NCI-H82 (cell line): ENCODE measurements at places on chromosomes 4 and X.

- DNase-seq: no peak
These were observed 51.9 kb upstream of the DHRSX start for GRCh38 chrX:2552621-2553201.

GRCh38 chrX:155022585-155022984 lies at the start of gene F8:
Gene F8, minus strand, starts transcription at chrX:155022723. Its CDS starts 171 bp downstream, at chrX:155022552.
- no peak for DNase-seq

- DNase-seq: no peak
These were observed 49.5 kb downstream of the USP53 start for GRCh38 chr4:119261986-119262385.

- DNase-seq: no peak
These were observed 27.1 kb downstream of the CENPE start for GRCh38 chr4:103171006-103171405.

GRCh38 chr4:56622176-56622575 lies 58.9 kb downstream of the HOPX start:
- DNase-seq: no peak

DNA sequence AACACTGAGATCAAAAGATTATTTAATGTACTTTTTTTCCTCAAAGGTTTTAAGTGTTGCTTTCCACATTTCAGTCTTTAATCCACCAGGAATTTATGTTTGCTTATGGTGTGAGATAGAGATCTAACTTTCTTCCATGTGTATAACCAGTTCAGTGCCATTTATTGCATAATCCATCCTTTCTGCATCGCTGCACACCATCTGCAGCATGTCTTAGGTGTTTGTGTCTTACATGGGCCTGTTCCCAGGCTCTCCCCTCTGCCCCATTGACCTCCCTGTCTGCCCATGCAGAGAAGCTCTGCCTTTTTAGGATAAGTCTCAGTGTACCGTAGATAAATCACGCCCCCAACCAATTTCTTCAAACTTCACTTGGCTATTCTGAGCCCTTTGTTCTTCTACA lies 30.3 kb downstream of the NSDHL start:
- peak; percentile 57 for DNase-seq

GRCh38 chr4:38138363-38138762 lies 178.2 kb downstream of the PTTG2 start:
- no peak for DNase-seq

DNA sequence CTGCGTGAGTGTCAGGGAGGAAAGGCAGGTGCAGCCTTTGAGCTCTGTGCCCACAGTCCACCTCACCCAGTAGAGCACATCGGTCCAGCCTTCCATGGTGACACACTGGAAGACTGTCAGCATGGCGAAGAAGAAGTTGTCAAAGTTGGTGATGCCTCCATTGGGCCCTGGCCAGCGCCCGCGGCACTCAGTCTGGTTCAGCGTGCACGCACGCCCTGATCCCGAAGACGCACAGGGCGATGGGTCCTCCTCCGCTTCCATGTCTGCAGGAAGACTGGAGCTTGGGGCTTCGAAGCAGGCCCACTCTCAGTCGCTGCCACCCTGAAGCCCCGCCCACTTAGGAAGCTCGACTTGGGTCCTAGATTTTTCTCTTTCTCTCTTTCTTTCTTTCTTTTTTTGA lies 5.0 kb downstream of the CACNA1F start:
- no peak for DNase-seq

DNA sequence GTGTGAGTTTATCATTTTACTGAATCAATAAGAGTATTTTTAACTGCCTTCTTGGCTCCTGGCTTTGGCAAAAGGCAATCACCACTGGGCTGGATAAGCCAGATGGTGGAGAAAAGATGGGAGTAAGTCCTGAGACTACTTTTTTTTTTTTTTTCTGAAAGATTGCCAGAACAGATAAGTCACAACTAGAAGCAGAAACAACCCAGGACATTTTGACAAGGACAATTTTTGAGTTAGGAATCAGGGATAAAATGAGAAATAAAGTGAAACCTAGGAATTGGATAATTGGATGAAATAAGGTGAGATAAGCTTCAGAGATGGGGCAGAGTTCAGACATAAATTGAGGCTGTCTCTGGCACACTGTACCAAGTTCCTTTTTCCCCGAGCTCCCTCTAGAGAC lies 471.0 kb downstream of the KLHL13 start:
- peak; percentile 27 for DNase-seq

DNA sequence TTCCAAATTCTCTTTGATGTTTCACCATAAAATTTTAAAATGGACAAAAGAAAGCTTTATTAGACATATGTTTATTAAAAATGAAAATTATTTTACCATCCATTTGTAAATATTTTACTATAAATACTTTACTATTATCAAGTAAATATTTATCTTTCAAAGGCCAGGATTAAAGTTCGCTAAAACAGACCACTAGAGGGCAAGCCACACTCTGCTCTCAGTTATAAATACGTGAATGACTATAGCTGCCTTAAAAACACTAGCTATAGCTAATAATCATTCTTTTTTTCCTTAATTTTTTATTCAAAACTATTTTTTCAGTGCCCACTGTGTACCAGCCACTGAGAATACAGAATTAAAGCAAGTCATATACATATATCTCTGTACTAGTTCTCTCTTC lies 38.6 kb downstream of the UNC5C start:
- peak; percentile 45 for DNase-seq

DNA sequence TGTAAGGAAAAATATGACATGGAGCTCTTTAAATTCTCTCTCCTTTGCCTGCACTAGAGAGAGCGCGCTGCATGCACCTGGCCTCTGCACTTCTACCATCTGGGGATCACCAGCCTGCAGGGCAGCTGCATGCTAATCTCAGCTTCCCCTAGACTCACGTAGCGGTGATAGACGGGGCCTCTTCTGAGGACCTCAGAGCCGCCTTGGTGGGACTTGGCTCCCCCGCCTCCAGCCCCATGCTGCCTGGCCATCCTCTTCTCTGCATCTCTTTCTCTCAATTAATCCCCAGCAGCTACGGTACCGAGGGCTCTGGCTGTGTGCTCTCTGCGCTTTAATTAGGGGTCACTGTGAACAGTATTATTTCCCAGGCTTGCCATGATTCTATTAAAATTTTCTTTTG lies 52.8 kb upstream of the PSAPL1 start:
- DNase-seq: peak; percentile 81

DNA sequence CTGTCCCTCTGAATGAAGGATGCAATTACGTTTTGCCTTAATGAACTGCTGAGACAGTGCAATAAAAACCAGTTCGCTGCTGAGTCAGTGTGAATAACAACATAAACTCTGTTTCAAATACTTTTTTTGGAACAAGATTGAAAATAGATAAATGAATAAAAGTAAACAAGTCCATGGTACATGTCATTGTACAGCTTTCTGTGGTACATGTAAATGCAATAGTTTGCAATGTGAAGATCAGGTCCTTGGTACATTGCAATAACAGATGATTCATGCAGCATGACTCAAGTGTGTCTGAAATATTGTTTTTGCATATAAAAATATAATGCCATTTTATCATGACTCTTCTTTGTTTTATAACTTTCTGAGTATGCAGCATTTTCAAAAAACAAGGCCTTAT lies 193.4 kb upstream of the PACRGL start:
- DNase-seq: no peak

DNA sequence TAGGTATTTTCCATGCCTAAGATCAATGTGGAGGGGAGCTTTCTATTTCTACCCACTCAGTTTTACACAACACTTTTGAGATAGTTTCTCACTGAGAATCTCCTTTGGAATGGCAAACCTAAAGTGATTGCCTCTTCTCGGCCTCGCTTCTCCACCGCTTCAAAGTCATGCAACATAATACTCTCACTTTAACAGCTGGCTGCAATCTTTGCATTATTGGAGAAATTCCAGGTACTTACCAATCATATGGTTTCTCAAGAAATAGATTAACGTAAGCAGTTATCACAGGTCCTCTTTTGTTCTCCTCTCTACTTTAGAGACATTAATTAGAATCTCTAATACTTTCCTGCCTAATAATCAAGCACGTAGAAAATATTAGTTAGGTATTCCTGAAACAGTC lies 3.7 kb upstream of the IL13RA2 start:
- no peak for DNase-seq

- peak; percentile 58 for DNase-seq
These were observed 50.8 kb downstream of the ANXA3 start for GRCh38 chr4:78602334-78602733.

- DNase-seq: no peak
These were observed 103.2 kb downstream of the HMX1 start for GRCh38 chr4:8768357-8768999.
